ENCODE measurements at places on chromosomes 6 and 20.

- no peak for DNase-seq
Observed at GRCh38 chr6:157096522-157096921, 226.8 kb downstream of the TMEM242 start.

- DNase-seq, result no peak
Observed at GRCh38 chr6:22332711-22333110, 35.9 kb upstream of the PRL start.

DNA sequence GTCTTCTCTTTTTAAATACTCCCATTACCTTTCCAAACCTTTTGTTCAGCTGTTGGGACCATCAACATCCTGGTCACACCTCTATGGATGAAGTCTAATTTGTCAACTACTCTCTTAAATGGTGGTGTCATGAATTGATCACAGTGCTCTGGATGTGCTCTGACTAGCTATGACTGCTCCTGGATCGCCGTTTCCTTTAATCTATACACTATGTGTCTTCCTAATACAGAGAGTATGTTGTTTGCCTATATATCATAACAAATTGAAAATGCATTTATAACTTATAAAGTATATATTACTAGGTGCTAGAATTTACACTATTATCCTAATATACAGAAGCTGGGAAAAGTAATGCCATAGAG lies 357.5 kb downstream of the LAMA2 start:
- no peak for DNase-seq

- DNase-seq, result no peak
Observed at GRCh38 chr6:31049518-31049917, 39.2 kb downstream of the MUC22 start.

DNA sequence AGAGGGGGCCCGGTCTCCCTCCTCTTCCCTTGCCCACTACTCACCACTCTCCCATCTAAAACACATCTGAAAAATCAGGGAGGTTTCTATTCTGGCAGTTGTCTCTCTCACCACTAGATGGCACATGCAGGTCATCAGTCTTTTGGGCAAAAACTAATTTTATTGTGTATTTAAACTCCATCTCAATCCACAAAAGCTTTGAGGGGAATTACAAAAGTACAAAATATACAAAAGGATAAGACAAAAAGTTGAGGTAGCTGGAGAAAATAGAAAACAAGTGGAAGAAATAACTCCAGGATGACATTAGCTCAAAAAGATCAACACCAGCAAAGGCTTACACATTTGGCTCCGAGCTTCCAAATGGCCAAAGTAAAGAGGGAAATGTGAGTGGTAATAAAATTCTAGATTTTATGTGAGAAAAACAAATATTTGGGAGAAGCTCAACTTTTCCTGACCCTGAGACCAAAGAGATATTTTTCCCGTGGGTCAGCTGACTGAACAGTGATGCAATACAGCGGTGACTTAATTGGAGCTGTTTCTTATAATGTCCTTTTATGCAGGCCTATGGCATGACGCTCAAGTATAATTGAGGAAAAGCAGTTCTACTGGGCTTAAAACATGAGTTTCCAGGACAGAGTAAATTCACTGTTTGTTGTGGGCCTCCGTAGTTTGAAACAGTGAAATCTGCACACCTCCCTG lies 79.8 kb upstream of the CHD6 start:
- peak; percentile 16 for DNase-seq

- DNase-seq, result no peak
Observed at GRCh38 chr6:84575264-84575663, 189.1 kb downstream of the TBX18 start.

GRCh38 chr6:116783852-116784251 lies 18.3 kb upstream of the FAM162B start:
- DNase-seq, result no peak

DNA sequence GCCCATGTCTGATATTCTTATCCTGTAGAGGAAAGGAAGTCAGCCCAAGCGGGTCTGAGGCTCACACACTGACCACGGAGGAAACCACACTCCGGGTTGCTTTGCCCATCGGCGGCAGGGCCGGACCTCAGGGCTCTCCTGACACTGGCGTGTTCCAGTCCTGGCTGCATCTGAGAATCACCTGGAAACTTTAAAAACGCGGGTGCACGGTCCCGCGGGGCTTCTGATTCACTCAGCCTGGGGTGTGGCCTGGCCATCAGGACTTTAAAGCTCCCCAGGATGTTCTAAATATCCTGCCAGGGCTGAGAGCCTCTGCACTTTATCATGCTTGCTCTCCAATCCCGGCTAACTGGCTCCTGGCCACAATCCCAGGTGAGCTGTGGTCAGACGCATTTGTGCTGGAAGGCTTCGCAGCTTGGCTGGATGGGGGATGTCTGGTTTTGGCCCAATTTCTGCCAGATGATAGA lies 47.7 kb upstream of the DACT2 start:
- DNase-seq, result no peak

DNA sequence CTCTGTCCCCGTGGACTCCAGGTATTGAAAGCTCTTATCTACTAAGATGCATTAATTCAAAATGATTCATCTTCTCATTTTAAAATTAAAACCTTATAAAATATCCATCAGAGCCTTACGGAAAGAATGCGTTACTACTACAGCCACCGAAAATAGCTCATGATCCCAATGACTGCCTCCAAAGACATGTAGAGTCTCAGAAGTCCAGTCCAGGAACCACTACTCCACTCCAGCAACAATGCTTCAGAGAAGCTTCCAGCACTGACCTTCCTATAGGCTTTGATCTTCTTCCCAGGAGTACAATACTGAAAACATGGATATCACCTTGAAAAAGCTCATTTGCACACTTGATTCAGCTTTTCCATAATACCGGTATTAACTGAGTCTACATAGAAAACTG lies 94.3 kb downstream of the CHD6 start:
- DNase-seq, result no peak

DNA sequence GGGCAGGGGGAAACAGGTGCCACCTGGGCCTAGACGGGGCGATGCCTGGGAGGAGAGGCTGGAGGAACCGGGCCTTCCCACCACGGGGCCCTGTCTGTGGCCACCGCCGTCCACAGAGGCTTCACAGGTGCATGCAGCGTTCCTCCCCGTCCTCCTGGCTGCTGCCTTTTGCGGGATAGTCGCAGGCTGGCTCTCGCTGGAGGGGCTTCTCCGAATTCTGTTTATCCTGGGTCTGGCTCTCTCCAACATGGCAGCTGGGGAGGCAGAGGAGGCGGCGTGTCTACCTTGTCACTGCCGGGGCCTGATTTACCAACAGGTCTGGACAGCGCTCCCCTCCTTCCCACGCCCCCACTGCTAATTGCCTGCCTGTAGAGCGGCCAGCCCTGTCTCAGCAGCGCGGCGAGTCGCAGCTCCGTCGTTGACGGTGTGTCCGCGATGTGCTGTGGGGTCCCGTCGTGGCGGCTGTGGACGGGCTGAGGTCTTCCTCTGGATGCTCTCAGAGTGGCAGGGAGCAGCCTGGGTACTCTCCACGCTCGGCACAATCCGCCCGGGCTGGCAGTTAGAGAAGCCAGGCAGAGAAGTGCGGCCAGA lies 262.9 kb downstream of the TAF4 start:
- DNase-seq, result peak; percentile 39

DNA sequence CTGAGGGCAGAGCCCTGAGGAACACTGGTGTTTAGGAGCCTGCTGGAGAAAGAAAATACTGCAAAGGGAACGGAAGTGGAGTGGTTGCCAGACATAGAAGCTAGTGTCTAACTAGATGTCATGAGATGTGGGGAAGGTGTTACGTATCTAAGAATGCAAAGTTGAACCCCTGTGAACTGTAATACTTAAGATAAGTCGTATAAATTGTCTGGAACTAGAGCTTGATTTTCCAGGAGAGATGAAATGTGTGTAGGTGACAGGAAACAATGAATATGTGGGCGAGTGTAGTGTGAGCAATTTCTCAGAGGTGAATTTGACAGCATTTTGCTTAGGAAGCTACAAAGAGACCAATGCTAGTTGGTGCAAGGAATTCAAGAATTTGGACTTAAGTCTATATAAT lies 27.9 kb downstream of the ESR1 start:
- no peak for DNase-seq

GRCh38 chr20:16860914-16861313 lies 112.8 kb downstream of the OTOR start:
- DNase-seq, result no peak

DNA sequence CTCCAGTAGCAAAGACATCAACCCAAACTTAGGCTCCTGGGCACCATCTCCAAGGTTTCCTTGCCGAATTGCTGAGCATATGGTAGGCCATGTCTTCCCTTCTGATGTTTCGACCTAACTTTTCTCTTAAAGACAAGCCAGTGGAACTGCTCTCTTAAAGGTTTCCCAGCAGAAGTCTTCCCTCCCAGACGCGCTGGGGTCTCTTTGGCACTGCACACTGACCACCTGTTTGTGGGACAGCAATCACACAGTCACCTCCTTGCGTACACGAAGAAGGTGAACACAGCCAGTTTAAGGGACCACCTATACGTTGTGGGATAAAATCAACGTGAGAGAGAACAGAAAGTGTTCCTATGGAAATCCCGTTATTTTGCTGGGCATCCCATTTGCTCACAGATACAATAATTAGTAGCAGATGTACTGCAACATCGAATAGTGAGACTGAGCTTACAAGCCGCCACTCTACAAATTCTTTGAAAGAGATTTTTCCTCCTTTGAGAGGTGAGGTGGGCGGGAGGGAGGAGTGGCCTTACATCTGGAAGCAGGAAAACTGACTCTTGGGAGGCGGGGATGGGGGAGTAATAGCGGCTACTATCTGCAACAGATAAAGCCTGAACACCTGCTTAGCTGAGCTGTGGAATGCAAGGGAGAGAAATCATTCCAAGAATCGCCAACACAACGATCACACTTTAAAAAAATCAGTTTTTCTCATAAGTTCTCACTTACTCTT lies 9.9 kb downstream of the GRIK2 start:
- no peak for DNase-seq

DNA sequence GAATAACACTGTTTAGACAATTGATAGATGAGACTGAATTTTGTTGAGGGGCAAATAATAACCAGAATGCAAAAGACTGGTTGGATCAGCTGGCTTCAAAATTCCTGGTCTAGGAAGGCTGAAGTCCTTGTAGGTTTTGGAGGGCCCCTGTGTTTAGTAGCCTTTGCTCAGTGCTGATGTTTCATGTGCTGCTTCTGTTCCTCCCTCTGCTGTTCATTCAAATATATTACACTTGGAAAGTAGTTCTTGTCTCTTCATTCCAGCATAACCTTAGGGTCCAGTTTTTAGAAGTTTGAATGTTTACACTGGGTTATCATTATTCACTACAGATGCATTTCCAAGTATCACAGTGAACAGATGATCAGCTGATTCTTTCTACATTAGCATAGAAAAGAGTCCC lies 72.5 kb downstream of the FLRT3 start:
- DNase-seq, result no peak

DNA sequence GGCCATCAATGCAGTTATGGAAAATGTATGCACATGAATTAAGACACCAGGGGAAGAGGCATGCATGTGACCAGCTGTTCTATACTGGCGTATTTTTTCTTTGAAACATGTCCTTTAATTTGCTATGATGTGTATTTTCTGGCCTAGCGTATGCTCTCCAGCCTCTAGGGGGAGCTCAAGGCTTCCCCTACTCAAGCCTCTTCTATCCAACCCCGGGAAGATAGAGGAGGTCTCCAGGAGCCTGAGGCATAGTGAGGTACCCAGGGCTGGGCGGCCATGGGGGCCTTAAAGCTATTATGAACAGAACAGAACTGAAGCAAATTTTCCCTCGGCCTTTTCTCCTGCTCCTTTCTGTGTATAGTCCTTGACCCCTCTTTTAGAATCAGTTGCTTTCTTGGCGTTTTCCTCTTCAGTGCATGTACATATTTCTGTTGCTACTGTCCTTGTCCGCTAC lies 528.9 kb downstream of the MAFB start:
- peak; percentile 34 for DNase-seq

- DNase-seq, result peak; percentile 28
Observed at GRCh38 chr20:41248368-41249024, 69.0 kb downstream of the ZHX3 start.

GRCh38 chr6:144816936-144817335 lies 531.8 kb downstream of the UTRN start:
- no peak for DNase-seq

- DNase-seq, result no peak
Observed at GRCh38 chr6:36285797-36286196, 15.9 kb downstream of the PNPLA1 start.

DNA sequence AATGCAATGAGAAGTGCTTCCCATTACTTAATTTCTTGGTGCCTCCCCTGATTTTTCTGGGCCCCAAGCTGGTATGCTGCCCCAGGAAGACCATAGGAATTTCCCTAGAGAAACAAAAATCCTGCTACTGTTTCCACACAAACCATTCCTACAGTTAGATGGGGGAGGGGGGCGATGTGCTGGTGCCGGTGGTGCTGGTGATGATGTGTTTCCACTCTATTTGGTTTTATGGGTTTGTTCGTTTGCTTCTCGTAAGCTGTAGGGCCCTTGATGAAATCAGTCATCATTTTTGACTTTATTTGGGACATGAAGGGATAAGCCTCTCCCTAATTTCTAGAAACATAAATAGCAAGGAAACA lies 105.1 kb downstream of the MKKS start:
- no peak for DNase-seq

GRCh38 chr6:40954446-40955177 lies 84.4 kb downstream of the UNC5CL start:
- DNase-seq, result no peak

DNA sequence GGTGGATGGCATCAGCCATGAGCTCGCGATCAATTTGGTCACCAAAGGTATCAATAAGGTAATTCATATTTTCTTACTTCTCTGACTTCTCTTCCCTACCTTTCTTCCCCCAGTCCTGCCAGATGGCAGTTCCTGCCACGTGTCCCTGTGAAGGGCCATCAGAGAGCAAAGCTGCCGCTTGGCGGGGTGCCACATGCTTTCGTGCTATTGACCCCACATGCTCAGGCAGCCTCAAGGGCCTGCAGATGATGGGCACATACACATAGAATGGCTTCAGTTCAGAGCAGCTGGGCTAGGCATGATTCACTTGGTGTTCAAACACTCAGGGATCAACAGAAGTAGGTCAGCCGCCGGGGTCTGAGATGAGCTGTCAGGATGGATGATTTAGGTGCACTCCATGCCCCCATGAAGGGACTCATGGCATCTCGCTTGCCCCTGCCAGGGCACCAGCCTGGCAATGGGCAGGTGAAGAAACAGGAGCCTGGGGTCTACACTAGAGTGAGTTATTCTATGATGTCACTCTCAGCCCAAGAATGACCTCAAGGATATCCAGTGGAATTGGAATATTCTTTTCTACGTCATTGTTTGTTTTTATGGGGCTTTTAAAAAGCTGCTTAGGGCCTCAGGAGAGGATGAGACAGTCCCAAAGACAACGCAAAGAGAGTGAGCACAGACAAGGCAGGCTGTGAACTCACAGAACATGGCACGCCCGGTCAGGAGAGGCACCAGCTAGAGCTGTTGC lies 25.5 kb downstream of the BANF2 start:
- no peak for DNase-seq

DNA sequence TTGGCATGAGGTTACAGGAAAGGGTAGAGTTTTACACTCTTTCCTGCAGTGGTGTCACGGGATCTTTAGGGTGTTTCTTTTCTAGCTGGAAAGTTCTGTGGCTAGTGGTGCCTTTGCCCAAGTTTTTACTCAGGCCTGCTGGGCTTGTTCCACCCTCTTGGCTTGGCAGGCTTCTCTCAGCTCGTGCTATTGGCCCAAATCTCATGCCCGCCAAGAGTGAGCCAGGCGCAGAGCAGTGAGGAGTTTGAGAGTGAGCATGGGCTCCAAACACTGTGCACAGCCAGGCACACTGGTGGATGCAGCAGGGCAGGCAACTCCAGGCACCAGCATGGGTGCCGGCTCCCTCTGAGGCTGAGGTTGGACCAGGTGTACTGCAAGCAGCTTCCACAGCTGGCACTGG lies 206.5 kb downstream of the SAMD5 start:
- DNase-seq, result no peak

Data from retina (tissue), 1 donor.